ENCODE measurements at places on chromosomes 1 and 21. TPM values are rescaled to one million over a fixed set of nuclear protein-coding genes. Genes with fewer than 3 reads are reported as not detected.

DNA sequence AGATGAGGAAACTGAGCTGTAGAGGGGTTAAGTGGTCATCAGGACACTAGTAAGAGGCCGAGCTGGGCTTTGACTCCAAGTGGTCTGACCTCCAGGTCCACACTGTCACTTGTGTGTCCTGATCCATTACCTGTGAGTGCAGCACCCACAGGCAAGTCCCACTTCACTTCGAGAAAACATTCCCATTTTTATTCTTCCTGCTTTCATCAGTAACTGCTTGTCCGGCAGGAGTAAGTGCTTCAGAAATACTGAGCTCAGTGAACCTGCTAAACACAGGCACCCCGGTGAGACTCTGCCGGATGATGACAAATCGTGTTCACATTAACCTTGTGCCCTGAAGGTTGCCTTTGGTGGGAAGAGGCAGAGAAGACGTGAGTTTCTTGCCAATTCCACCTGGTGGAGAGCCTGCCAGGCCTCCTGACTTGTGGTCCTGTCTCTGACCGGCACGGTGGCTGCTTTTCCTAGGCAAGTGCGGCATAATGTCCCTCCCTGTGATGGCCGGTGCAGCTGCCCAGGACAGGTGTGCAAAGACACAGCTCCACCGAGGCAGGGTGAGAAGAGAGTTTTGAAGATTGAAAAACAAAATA is 29.4 kb downstream of the ZBTB18 start:
- DNase-seq: peak; percentile 59

The CD5L gene
- total RNA-seq: not detected

DNA sequence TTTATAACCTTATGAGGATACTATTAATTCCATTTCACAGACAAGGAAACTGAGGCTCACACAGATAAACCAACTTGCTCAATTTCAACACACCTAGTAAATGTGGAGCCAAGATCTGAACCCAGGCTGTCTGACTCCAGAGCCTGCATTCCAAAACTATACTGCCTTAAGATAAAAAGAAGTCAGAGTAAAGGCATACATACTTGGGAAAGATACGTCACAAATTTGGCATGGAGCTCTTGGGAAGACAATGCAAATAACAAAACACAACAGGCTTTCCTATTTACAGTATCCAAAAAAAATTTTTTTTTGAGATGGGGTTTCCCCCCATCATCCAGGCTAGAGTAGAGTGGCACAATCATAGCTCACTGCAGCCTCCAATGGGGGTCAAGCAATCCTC is 5.9 kb downstream of the AKT3 start:
- DNase-seq: no peak

- no peak for DNase-seq
Measured at GRCh38 chr1:78553859-78554258, 63.1 kb downstream of the PTGFR start.

DNA sequence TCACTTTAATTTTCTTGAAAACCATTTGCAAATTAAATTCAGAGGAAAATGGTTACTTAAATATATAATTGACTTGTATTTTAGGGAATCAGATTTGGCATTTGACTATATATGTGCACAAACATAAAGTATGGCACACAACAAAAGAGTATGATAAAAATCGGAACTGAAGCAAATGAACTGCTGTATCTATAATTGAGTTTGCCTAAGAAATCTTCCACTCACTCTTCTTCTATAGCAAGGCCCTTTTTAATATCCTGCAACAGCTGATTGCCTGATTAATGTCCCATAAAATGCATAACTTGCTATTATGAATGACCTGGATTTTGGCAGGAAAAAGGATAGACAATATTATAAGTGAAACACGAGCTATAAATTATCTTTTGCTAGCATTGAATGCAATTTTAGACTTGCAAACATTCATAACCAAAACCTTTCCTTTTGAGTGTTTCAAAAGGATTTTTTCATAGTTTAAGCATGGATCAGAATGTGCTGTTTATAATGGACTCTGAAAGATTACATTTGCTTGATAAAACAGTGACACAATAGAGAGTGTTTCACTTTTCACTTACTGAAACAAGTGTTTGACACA is 2204.3 kb downstream of the MRPL39 start:
- DNase-seq: no peak

The ARHGEF16 gene
- total RNA-seq: 0.59 TPM

DNA sequence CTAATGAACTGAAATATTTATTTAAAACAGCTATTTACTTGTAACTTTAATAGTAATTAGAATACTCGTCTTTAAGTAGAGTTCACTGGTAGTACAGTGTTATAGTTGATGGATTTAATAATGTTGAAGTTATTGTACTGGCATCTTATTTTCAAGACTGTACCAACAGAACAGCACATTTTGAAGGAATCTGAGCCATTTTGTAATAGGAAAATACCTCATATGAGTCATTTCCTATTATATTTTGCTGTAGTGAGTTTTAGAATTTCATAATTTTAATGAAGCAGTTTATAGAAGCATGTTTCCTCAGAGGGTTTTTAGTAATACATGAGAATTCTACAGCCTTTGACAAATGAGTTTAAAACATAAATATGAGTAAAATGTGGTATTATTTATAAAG is 258.3 kb downstream of the OLFM3 start:
- peak; percentile 3 for DNase-seq

DNA sequence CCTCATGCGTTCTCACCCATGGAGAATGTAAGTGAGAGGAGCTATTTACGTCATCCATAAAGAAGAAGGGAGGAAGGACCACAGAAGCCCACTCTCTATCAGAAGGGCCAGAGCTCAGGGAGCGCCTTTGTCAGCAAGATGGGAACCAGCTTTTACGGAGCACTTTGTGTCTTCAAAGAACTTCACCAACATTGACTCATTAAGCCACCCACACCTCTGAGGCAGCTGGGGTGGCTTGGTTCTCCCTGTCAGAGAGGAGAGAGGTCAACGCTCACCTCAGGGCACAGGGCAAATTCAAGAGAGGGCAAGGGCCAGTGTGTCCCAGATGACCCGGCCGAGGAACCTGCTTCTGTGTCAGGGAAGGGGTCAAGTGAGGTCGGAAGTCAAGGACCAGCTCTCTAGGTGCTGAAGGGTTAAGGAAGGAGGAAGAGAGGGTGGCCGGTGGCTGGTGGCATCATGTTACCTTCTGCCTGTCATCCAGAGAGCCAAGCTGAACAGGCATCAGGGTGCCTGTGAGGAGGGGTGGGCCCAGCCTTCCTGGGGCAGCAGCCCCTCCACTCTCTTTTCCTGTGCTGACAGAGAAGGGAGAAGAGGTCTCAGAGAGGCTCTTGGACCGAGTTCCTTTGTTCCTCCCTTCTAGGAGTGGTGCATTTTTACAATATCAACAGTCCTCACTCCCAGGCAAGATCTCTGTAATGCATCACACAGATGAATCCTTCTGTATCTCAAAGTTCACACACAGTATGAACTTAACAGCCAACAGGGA is 109.0 kb downstream of the ETS2 start:
- DNase-seq: no peak

DNA sequence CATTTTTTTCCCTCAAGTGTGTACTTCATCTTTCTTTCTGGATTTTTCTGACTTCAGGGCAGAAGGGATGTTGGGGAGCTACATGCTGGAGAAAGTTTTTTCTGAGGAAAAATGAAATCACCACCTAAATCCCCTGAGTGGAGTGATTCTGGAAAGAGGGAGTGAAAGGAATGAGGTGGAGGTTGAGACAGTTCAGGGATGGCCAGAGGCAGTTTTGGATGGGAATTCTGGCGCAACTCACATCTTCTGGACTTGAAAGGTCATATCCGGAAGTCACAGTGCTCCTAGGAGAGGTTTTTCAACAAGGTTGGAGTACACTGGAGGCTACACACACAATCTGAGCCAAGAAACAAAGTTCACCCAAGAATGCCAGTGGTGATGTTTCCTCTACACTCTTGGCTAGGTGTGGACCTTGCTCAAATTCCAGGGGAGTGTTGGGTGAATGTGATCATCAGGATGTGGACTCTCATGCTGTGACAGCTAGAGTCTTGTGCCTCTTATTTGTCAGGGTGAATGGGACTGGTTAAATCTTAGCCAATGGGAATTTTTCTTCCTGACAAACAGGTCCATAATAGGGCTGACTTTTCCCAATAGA is 161.5 kb downstream of the HLX start:
- peak; percentile 70 for DNase-seq

The SAMSN1 gene
- 0.32 TPM for total RNA-seq

DNA sequence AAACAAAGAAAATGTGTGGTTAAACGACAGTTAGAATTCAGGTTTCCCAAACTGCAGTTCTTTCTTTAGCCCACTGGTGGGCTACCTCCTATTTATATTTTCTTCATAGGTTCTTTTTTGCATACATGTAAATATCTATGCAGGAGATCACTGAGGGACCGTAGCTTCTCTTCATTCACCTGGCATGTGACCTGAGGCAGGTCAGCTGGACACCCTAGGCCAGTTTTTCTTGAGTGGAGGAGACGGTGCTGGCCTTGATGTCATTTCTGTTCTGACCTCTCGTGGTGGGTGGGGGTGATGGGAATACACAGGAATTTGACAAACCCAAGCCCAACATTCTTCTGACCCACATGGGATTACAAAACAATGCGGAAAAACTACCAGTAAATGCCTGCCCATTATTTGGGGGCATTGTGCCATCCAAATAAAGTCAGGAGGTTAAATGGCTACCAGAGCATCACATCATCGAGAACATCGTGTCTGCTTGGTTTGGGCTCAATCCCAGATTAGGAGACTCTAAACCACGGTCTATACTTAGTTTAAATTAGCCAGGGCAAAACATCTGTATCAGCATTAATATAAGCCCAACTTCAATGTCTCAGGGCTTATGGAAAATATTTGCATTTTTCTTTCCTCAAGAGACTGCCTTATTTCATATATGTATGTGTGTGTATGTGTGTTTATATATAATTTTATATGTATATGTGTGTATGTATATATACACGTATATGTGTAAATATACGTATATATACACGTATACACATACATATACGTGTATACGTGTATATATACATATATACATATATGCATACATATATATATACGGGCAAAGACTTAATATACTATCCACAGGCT is 7.4 kb upstream of the IRF2BP2 start:
- peak; percentile 84 for DNase-seq

DNA sequence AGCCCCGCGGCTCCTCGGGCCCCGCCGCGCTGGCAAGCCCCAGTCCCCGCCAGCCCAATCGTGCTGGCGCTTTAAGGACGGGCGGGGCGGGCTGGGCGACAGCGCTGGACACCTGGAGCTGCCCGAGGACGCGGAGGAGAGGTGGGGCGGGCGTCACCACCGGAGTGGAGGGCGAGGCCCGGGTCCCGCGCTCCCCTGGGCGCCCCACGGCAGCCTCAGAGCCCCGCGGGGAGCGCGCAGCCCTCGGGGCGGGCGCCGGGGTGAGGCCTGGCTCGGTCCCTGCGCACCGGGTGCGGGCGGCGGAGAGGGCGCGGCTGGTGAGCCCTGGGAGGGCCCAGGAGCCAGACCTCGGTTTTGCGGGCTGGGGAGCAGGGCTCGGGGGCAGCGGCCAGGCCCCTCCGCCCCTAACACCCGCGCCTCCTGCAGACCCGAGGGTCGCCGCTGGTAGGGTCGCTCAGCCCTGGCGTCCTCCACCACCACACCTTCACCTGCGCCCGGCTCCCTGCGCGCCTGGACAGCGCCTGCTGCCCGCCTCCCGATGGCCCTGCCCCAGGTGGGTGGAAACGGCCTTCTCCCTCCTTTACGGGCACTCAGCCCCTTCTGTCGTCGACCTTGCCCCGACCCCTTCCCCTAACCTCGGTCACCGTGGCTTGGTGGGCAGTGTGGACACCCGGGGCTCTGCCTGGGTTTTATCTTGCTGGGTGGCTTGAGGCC is at the start of gene TMEM61:
Gene TMEM61 (plus strand): TSS at position 101 of the 714 bp plus-strand sequence. CDS start 438 bp downstream, at position 539.
- DNase-seq: no peak

DNA sequence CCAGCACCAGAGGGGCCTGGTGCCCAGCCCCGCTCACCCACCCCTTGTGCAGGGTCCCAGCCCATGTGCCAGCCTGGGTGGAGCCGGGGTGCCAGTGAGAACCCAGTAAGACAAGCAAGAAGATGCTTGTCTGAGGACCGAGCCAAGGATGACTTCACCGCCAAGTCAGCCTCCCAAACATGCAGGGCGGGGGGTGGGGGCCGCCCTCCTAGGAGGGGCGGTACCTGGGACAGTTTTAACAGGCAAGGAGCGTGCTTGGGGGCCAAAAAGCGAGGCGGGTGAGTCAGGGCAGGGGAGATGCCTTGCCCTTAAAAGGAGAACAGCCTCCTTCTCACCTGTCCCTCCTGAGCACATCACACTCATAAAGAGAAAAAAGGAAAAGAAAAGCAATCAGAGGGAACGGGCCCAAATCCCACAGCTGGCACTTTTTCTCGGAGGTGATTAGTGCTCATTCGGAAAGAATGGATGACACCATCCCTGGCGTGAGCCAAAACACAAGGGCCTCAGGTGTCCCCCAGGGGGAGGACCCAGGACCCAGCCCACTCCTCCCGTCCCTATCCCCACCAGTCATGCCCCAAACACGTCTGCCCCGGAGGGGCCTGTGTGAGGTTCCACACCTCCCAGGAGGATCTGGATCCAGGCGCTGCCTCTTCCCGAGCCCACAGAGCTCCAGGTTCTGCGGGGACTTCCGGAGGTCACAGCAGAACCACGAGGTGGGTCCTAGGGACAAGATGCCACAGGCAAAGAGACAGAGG is 77.6 kb upstream of the IFFO2 start:
- peak; percentile 91 for DNase-seq

DNA sequence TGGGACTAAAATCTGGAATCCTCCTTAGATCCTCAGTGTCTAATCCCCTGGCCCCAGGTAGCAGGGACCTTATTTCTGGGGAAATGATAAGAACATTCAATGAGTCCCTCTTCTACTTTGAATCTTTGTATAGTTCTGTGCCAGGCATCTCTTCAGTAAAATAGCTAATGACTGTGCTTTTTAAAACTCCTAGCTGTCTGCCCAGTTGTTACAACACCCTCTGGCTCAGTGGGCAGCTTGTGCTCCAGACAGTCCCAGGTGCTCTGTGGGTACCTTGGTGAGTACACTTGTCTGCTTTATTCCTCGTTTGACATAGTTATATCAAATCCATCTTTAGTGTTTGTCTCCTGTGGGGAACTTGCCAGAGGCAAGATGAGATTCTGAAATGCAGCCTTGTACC is 18.0 kb downstream of the TGFB2 start:
- no peak for DNase-seq
